ENCODE measurements at places on chromosomes 4 and X.

DNA sequence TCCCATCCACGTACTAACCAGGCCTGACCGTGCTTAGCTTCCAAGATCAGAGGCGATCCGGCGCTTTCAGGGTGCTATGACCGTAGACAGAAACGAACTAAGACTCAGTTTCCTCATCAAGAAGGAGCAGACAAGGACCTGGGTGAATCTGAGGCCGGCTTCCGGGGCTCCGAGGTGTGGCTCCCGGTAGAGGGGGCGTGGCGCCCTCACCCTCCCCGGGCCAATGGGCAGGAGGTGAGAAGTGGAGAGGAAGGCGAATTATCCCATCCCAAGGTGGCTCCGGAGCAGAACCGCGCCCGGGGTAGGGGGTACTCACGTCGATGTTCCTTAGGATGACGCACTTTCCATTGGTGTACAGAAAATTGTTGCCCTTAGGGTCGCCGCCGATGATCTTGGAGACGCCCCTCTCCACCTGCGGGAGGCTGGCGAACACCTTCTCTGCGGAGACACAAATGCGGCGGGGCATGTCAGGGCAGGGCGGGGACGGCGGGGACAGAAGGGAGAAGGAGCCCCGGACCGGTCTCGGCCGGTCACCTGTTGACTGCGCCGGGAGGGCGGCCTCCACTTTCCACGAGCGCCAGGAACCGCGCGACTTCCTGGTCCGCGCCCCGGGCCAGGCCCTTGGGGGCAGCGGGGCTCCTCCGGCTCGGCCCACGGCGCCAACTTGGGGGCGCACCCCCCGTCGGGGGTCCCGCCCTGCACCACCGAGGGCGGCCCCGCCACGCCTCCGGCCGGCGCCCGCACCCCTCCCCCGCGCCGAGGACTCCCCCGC lies 616 bp downstream of the WDR1 start:
- peak; percentile 13 for DNase-seq

DNA sequence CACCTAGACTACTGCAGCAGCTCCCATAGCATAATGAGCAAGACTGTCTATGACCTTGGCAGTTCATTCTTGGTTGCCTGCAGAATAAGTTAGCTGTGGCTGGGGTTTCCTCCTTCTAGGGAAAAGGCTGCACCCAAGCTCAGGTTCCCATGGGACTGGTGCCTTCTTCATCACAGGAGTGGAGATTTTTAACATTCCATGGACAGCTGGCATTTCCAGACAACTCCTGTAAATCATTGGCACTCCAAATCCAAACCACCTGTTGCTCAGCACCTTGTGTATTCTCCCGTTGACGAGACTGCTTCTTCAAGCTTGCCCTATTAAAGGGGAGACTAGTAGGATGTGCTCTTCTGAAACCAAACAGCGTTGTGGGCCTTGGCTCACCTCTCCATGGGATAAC lies 7.8 kb upstream of the NUP54 start:
- DNase-seq, result no peak

DNA sequence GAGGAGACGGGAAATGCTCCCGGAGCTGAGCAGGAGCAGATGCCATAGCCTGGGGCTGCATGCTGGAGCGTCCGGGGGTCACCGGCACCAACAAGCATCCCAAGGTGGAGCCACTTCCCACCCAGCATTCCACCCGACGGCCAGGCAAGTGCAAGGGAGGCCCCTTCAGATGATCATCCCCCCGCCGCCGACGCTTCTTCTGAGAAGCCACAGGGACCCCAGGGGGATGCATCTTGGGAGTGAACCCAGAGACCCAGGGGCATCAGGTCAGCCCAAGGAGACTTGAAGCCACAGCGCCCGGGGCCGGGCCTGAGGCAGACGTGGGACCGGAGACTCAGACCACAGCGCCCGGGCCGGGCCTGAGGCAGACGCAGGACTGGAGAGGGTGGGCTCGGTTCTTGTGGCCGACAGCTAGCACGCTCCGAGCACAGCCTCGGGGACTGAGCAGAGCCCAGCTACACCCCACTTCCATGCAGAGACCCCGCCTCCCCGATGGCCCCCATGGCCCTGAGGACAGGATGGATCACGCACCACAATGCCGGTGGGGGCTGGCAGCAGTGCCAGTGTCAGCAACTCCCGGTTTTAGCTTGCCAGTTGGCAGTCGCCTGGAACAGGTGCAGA lies 33.0 kb upstream of the CPLX1 start:
- DNase-seq, result no peak

DNA sequence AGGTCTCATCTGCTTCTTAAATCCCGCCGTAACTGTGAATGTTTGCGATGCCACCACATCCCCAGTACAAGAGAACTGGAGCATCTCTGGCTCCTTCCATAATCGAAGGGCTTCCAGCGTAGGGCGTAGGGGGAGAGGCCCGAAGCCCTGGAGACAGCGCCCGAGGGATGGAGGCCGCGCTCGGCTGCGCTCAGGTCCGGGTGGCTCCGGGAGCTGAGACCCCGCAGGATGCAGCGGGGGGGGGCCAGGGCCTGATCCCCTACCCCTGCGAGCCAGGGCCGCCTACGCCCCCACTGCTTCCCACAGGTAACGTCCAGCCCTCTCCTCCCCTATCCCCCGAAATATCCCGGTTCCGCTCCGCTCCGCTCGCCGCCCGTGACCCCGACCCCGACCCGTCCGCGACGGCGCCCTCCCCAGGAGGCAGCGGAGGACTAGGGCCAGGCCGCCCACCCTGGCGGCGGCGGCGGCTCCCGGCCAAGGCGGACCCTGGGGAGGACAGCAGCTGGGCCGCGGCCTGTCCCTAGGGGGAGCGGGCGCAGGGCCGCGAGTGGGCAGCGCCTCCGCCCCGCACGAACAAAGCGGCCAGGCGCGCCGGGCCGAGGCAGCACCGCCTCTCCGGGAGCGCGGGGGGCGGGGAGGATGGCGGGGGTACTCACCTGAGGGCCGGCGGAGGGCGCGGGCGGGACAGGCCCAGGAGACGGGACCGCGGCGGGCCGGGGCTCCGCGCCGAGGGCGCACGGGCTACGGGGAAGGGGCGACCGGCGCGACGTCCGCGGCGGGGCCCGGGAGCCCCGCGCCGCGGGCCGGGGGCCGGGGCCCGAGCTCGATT lies 723 bp downstream of the WDFY3 start:
- peak; percentile 21 for DNase-seq

DNA sequence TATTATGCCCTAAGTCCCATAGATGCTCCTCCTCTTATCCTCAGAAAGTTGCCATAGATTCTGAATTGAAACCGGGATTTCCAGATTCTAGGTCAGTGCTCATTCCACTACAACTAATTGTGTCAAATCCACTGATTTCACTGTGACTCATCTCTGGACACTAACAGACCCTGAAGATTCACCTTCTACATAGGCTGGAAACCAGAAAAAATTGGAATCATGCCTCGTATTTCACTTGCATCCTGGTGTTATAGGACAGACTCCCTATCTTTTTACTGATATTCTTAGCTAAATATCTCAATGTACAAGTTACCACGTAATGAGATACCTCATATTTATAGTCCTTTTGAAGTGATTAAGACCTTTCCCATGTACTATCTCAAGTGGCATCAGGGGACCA lies 36.7 kb downstream of the CLNK start:
- no peak for DNase-seq

- no peak for DNase-seq
These were observed 284.6 kb upstream of the ANKRD50 start for GRCh38 chr4:124997124-124997523.

GRCh38 chr4:82644734-82645126 lies 82.9 kb upstream of the TMEM150C start:
- no peak for DNase-seq

GRCh38 chr4:37540486-37540885 lies 145.7 kb downstream of the RELL1 start:
- DNase-seq, result no peak

DNA sequence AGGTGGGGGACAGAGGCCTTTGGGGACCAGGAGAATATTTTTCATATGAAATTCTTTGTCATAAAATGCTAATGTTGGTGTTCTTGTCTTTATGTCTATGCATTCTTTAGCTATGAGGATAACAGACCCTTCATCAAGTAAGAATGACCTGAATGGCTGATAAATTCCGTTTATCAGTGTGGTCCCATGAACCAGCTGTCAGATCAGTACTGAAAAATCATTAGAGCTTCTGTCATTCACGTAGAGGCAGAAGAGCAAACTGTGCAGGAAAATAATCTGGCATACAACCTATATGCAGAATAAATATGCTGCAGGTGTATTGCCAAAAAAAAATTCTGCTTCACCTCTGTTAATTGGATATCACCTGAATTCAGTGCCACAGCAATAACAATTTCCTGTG lies 828.6 kb downstream of the ADGRL3 start:
- DNase-seq, result peak; percentile 2

DNA sequence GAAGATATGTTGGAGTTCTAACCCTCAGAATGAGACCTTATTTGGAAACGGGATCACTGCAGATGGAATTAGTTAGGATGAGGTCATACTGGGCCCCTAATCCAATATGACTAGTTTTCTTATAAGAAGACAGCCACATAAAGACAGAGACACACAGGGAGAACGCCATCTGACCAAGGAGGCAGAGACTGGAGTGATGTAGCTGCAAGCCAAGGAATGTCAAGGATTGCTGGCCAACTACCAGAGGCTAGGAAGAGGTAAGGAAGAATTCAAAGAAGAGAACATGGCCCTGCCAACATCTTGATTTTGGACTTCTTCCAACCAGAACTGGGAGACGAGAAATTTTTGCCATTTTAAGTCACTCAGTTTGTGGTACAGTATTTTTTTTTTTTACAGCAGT lies 152.8 kb upstream of the DIPK2B start:
- DNase-seq, result no peak

DNA sequence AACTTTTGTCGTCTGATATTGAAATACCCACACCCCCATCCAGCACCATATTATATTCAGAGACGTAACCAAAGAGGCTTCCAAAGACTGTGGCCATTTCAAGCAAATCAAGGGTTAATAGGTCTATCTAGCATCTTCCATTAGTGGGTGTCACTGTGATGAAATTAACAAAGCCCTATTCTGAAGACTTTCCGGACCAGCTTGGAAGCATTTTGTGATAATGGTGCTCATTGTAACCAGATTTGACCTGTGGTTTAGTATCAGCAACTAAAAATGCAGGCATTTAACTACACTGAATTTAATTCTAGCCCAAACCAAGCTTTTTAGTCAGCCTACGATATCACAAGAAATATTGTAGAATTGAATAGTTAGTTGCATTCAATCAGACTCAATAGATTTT lies 309.7 kb upstream of the TENM3 start:
- DNase-seq, result no peak

- peak; percentile 23 for DNase-seq
These were observed 30.7 kb upstream of the RPS6KA6 start for GRCh38 chrX:84218726-84219125.

GRCh38 chr4:112753333-112753732 lies 116.4 kb downstream of the LARP7 start:
- DNase-seq, result no peak

DNA sequence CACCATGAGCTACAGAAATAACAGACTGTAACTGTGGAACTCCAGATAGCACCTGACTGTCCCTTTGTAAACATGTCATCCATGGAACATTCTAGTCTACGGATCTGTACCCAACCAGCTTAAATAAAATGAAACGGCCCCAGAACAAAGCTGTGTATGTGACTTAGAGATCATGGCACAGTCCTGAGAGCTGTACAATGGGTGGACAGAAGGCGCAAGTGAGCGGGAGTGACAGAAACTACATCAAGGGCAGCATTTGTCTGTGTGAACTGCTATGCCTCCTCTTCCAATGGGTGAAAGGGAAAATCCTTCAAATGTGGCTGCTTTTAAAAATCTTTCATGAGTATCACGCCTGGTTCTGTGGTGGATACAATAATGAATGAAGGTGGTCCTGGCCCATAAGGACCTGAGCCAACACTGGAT lies 72.5 kb downstream of the FAT1 start:
- DNase-seq, result no peak

GRCh38 chr4:184099000-184099399 lies 118.7 kb downstream of the ENPP6 start:
- DNase-seq, result no peak

DNA sequence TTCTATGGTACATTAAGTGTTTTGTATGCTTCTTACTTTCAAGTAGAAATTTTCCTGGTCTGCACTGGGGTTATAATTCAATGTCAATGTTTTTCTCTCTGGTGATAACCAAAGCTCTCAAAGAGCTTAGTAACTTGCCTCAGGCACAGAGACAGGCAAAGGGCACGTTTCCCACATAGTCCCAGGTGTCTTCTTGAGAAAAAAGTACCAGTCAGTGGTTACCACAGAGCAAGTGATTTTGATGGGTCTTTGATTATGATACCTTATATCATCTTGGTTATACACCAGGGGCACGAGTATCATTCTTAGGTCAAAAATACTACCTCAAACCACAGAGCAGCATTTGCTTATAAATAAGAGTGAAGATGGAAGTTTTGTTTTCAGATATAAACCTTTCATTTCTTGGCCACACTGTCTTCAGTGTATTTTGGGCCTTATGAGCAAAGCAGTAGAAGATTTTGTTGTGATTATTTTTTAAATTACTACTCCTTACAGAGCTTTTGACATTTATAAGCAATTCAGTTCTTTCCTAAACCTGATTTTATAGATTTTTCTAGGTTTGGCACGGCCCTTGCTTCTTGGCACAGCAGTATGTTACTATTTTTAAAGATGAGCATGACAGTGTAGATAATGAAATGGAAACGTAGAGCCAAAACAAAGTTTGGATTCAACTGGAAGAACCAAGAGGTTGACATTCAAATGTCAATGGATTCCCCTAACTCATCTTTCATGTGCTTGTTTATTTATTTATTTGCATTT lies 85.3 kb upstream of the TLL1 start:
- no peak for DNase-seq

- DNase-seq, result no peak
These were observed 57.7 kb downstream of the NEIL3 start for GRCh38 chr4:177367336-177367735.

- DNase-seq, result no peak
These were observed 254.9 kb downstream of the RCHY1 start for GRCh38 chr4:75259306-75259705.

DNA sequence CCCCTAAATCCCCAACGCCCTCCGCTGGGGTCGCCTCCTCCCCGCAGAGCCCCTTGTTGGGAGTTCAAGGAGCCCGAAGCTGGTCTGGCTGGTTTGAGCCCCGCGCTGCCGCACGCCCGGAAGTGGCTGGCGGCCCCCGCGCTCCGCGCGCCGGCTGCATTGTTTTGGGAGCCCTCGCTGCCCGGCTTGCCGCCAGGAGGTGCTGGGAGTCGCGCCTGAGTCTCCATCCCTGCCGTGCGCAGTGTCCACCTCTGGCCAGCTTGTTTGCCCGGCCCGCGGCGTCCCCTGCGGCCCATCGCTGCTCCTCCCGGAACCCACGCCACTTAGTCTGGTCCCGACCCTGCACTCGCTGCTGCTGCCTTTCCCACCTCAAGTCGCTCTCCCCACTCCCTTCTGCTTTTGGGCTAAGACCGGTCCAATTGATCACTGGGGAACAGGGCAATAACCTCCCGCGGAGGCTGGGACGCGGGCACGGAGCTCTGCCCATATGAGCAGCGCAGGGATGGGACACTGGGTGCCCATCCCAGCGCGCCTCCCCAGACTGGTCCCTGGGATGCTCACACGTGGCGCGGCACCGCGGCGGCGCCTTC lies 2.2 kb upstream of the SFRP2 start:
- DNase-seq, result no peak

DNA sequence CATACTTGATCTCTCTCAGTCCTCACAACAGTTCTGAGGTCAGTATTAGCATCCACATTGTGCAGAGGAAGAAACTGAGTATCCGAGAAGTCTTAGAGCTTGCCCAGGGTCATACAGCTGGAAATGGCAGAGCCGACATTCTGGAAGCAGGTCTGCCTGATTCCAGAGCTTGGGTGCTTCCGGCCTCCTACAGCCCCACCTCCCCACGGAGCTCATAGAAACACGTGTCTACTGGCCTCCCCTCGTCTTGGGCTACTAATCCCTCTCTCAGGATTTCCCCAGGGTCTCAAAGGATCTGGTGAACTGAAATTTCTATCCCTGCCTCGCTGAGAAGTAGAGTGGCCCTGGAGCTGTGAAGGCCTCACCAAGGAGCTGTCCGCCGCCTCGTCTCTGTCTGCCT lies 12.0 kb upstream of the KDM5C start:
- no peak for DNase-seq

Data from NCI-H1105 (cell line).